Sciatic nerve (tissue), 2 donors: ENCODE measurements at places on chromosomes 16 and 17. TPM values are rescaled to one million over a fixed set of nuclear protein-coding genes. Genes with fewer than 3 reads are reported as not detected.

GPR179 gene
- 0.22 TPM for total RNA-seq

TBC1D3 gene
- not detected for total RNA-seq

TPSG1 gene
- total RNA-seq: 0.45 TPM

CLEC18A gene
- total RNA-seq: 1.2 TPM

STH gene
- total RNA-seq: not detected

C1QBP gene
- total RNA-seq: 46.6 TPM

VAT1L gene
- 36.1 TPM for total RNA-seq

ALDH3A2 gene
- 74.3 TPM for total RNA-seq

OGFOD3 gene
- 23.5 TPM for total RNA-seq

HBA2 gene
- total RNA-seq: 11,939 TPM

CHST5 gene
- total RNA-seq: 0.27 TPM

FN3K gene
- total RNA-seq: 57.2 TPM

SLC13A5 gene
- total RNA-seq: 0.62 TPM

IL17C gene
- total RNA-seq: not detected

MYH13 gene
- not detected for total RNA-seq

TMEM88 gene
- 18.5 TPM for total RNA-seq

KRTAP2-3 gene
- not detected for total RNA-seq

GAS2L2 gene
- total RNA-seq: 0.13 TPM

SCNN1G gene
- total RNA-seq: not detected

CCL4L2 gene
- 22.1 TPM for total RNA-seq

ARMC7 gene
- total RNA-seq: 11.7 TPM
